Activated CD4-positive, alpha-beta T cell treated with anti-CD3 and anti-CD28 coated beads for 36 hours (primary cell): ENCODE measurements at places on chromosomes 16 and 17. TPM values are rescaled to one million over a fixed set of nuclear protein-coding genes. Genes with fewer than 3 reads are reported as not detected.

CCL11 gene
- not detected for total RNA-seq

CFAP97D1 gene
- not detected for total RNA-seq

HCRT gene
- total RNA-seq = not detected

MPP2 gene
- total RNA-seq = 1.3 TPM

CDH8 gene
- total RNA-seq = not detected

MYH11 gene
- total RNA-seq = not detected

PTX4 gene
- not detected for total RNA-seq

ABCC6 gene
- total RNA-seq = 0.07 TPM

PLEKHH3 gene
- total RNA-seq = 0.97 TPM

SLC25A39 gene
- total RNA-seq = 129 TPM
